ENCODE measurements at places on chromosomes 11 and 22.

- DNase-seq, result no peak
Measured at GRCh38 chr11:10049756-10050155, 244.3 kb downstream of the SBF2 start.

GRCh38 chr11:66958956-66959274 is 732 bp upstream of the PC start:
- DNase-seq, result no peak

GRCh38 chr11:131693756-131694155 is 323.3 kb downstream of the NTM start:
- no peak for DNase-seq

DNA sequence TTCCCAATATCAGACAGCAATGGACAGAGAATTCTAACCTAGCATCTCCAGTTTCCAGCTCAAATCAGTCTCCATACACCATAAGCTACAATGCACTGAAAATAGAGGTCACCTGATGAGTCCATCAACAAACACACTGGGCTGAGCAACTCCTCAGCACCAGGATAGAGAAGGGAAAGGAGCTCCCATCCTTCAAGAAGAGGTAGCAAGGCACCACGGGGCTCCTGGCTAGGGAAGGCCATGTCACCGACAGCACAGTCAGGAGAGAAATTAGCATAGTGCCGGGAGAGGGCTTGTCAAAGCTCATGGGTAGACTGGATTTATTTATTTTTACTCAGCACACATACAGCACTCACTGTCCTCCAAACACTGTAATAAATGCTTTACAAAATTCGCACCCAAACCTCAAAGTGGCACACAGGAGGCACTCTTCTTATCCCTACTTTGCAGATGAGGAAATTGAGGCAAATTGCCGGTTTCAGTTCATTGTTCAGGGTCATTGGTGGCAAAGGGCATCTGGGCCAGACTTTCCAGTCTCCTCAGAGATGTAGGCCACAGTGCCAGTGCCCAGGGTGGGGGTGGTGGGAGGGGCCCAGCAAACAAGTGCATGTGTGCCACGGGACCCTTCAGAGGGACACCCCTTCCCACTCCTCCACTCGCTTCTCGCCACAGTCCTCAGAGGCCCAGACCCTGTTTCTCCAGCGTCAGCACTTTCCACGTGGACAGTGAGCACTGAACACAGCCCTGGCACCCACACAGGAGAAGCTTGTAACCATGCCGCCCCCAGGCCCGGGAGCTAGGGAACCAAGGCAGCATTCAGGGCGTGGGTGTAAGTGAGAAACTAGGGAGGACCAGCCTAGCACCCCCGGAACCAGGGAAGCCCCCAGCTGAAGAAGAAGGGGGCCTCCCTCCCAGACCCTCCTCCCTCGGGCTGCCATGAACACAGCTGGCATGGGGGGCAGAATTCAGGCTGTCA is 1417.4 kb downstream of the TBC1D22A start:
- no peak for DNase-seq

DNA sequence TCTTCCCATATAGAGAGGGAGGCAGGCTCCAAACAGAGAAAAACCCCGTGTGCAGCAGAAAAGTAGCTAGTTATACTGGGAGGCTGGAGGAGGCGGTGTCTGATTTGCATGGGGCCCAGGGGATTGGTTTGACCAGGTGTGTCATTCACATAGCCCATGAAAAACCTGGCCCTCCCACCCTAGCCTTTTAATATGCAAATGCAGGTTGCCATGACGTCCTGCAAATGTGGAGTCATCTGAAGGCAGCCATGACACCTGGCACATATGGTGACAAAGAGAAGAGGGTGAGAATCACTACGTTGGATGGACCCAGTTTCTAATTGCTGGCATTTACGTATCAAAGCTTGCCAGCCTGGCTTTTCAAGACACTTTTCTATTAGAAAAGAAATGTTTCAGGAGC is 57.8 kb downstream of the FAM181B start:
- no peak for DNase-seq

DNA sequence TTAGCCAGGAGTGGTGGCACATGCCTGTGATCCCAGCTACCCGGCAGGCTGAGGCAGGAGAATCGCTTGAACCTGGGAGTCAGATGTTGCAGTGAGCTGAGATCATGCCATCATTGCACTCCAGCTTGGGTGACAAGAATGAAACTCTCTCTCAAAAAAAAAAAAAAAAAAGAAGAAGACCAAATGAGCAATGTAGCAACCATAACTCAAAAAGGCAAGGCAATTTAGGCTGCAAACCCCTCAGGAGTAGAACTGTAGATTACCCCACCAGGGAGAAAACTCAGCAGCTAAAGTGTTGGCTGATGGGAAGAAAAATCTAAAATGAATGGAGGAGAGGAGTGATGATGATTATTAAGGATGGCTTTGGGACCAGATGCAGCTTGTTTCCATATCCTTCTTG is 256.7 kb upstream of the UBASH3B start:
- DNase-seq, result no peak

DNA sequence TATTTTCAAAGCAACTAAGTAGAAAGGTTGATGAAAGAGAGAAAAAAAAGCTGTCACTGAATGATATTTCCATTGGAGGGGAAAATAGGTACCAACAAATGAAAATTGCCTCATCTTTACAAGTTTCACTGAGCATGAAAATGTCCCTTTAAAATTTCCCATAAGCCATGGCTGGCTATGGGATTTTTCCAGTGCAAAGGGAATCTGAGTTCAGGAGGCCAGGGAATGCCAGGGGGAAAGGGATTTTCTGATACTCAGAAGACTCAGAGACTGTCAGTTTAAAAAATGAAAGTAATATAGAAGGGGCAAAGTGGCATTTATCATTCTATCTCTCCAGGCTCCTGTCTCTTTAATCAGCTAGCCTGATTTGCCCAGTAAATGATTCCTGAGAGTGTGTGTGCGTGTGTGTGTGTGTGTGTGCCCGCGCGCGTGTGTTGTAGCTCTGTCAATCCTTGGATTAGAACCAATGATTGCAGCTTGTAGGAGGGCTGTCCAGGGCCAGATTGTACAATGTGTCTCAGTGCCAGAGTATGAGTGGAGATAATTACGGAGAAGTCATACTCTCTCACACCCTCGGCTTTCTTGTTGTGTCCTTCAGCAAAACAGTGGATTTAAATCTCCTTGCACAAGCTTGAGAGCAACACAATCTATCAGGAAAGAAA is at the start of gene NTM:
TSS of gene NTM (plus strand) at position 526 of the 662 bp plus-strand sequence.
- no peak for DNase-seq

DNA sequence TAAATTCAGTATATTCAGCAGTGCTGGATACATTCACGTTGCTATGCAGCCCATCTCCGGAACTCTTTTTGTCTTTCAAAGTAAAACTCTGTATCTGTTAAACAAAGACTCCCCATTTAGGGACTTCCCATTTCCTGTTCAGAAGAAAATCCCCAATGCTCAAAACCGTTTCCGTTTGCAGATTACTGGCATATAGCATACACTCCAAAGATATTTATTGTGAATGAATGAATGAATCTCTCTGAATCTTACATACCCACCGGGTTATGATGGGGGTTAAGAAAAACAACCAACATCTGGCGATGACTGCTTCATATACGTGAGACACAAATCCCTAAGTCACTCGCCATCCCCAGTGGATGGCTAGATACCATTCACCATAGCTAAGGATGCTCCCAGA is 1.6 kb downstream of the THY1 start:
- DNase-seq, result no peak

DNA sequence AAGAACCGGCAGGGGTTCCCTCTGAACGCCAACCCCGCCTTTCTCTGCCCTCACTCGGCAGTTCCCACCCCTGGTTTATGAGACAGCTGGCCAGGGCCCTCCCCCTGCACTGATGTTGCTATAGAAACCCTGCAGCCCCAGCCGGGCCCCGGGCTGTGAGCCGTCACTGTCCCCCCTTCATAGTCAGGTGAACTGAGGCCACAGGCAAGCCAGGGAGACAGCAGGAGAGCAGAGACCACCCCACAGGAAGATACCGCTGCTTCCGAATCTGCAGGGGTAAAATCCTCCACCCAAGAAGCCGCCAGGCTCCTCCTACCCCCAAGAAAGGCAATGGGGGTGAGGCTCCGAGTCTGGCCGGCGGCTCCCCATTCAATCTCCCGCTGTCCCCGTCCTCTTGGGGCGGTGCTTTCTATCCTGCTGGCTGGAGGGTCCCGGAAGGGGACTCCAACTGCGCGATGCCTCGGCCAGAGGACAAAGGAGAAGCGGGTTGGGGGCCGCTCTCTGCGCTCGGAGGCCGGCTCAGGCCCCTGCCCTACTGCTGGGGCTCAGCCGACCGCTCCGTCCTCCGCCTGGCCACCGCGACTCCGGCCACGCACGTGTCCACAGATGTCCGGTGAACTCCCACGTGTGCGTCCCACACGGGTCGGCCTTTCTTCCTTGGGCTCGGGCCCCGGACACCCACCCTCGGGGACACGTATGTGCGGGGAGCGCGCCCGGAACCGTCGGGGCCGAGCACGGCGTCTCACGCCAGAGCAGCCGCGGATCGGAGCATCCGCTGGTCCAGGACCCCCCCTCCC is 587 bp downstream of the SLC25A22 start:
- DNase-seq, result peak; percentile 87

GRCh38 chr22:21932347-21932746 is 20.3 kb downstream of the PPM1F start:
- no peak for DNase-seq

- no peak for DNase-seq
Measured at GRCh38 chr22:44440224-44441160, 57.5 kb downstream of the RTL6 start.

DNA sequence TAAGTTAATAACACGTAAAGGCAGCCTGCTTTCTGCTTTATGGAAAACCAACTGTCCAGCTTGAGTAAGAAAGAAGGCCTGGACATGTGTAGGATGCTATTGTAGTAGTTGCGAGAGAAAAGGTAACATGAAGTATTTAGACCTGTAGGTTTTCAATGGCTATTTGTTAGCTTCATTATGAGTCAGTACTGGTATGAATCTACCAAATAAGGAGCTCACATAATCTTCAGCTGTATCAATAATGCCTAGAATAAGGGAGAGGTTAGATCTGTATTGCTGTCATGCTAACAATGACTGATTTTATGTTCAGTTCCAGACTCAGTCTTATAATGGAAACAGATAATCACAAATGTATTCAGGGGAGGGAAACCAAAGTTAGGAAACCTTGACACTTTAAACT is 550.3 kb downstream of the CNTN5 start:
- DNase-seq, result no peak

DNA sequence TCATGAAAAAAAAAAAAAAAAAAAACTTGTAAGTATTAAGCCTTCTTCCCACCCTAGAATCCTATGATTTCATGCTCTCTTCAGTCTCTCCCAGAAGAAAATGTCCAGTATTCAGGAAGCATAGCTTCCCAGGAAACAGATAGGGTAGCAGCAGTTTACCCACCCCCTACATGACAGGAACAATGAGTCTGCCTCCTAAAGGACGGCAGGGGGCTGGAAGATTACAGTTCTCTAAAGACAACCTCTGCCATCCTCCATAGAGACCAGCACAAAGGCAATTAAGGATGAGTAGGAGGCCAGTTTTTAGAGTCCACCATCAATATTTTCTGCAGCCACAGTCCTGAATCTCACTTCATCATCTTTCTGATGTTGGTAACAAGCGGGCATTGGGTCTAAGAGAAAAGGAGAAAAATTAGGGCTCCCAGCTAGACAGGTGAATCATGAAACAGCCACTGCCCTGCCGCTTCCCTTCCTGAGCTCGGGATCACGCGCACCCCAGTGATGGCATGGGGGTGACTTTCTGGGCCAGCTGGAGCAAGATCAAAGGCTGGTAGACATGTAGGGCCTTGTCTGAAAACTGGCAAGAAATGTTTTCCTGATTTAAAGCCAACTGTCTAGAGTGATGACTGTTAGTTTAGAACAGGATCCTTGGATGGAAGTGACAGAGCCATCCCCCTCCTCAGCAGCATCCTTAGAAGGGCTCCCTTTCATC is 322.8 kb downstream of the LARGE1 start:
- no peak for DNase-seq

GRCh38 chr11:69974528-69974927 is 103.6 kb upstream of the ANO1 start:
- DNase-seq, result no peak

DNA sequence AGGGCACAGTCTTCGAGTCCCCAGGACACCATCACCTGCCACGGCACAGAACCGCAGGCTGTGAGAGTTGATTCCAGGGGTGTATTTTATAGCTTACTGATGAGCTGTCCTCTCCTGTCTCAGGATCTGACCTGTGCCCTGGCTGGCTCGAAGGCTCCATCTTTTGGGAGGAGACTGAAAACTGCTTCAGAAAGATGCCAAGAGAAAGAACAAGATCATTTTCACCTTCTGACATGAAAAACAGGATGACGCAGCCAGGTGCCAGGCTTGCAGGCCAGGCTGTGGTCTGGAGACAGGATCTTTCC is 2.2 kb downstream of the MRGPRD start:
- peak; percentile 13 for DNase-seq

- no peak for DNase-seq
Measured at GRCh38 chr11:125083312-125084056, 20.4 kb downstream of the SLC37A2 start.

DNA sequence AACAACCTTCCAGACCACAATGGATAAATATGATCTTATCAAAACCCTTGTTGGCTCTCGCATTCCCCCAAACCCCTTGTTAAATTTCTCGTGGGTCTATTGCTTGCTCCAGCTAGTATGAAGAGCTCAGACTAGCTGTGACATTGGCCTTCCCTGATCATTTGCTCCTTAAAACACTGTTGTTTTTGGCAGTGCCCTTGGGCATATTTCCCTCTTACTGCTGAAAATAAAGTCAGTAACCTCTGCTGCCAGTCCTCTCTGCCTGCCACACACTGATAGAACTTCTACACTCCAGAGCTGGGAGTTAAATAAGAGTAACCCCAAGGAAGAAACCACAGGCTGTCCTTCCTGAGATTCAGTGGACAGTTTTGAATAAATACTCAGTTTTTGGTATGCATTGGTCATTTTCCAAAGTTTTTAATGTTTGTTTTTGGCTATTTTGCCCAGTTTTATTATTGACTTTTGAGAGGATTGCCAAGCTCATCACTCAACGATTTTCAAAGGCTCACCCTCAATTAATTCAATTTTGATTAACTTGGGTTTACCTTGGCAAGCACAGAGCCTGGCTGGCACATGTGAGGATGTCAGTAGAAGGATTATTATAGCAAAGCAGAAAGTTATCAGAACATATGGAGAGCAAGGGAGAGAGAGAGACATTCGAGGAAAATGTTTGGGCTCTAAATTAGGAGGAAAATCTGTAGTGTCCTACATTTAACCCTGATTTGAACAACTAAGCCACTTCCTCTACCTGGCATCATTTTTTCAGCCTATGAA is 84.3 kb upstream of the SYN3 start:
- no peak for DNase-seq
